ENCODE measurements at places on chromosomes 5 and 9.
A peak's percentile ranks its signal among the peaks of the same experiment; 100 is the strongest.

GRCh38 chr9:73742412-73742811 is 590.7 kb downstream of the ANXA1 start:
- no peak for DNase-seq

GRCh38 chr5:141557681-141558136 is 61.1 kb downstream of the DIAPH1 start:
- DNase-seq = peak; percentile 97

DNA sequence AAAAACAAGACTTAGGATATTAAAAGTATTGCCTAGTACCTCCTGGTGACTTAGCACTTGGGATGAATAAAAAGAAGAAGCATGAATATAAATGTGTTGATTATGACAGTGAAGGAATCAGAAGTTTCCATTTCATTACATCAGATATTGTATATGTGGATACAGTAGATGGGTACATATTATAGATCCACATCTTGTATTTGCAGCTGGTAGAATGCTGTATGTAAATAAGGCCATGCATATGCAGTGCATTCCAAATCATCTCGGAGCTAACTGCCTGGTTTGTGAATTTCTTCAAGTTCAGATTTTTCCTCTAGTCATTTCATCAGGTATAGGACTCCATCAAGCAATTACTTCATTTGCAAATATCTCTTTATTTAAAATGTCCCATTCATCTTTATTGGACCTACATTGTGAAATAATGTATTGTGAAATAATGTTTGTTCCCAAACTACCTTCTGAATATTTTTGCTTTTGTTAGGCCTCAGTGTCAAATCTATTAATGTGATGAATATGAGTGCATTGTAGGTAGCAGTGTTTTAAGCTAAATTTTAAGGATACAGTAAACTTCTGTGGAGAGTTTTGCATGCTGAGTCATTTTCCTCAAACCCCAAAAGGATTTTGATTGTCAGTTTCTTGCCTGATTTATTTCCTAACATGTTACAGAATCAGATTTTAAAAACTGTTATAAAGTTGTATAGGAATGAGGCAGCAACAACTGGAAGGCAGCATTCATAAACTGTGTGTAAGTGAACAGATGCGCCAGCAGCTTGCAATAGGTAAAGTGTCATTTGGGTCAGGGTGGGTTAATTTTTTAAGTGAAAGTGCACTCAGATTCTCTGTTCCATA is 370.8 kb upstream of the RIOK2 start:
- DNase-seq = no peak

GRCh38 chr5:152358861-152359568 is 46.1 kb downstream of the NMUR2 start:
- no peak for DNase-seq

DNA sequence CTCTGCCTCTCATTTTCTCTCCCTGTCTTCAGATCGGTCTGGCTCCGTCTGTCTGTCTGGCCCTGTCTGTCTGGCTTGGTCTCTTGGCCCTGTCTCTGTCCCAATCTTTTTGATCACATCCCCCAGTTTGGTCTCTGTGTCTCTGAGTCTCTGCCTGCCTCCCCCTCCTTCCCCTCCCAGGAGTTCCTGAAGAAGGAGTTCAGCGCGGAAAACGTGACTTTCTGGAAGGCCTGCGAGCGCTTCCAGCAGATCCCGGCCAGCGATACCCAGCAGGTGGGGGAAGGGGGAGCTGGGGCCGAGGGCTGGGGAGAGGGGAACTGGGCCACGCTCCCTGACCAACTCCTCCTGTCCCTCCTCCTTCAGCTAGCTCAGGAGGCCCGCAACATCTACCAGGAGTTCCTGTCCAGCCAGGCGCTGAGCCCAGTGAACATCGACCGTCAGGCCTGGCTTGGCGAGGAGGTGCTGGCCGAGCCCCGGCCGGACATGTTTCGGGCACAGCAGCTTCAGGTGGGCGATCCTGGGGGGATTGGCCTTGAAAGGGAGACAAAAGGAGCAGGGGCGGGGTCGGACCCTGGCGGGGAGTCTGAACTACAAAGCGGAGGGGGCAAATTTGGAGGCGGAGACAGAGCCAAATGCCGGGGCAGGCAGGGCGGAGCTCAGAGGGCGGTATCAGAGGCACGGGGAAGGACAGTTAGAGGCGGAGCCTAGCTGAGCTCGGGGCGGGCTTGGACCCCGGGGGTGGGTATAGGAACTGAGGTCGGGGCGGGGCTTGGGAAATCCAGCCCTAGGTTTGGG is 9.0 kb downstream of the RGS14 start:
- peak; percentile 94 for DNase-seq

DNA sequence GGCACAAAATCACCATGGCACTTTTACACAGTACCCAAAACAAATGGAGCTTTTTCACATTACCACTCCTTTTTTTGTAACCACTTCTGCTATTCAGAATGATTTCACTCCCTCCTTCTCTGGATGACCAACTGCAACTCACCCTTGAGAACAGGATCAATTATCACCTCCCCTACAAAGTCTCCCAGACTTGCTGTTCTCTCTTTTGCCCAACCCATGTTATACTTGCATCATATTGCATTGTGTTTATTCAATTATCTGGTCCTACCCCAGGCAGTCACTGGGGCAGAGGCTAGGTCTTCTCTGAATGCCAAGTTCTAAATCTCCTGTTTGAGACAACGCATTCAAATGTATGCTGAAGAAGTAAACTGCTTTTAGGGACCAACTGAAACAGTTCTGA is 96.0 kb downstream of the GPR21 start:
- DNase-seq = no peak

GRCh38 chr9:98378794-98379193 is 123.3 kb upstream of the TBC1D2 start:
- no peak for DNase-seq

GRCh38 chr5:59036274-59036961 is 453.5 kb downstream of the RAB3C start:
- peak; percentile 51 for DNase-seq

GRCh38 chr9:3385871-3386270 is 139.9 kb downstream of the RFX3 start:
- no peak for DNase-seq

GRCh38 chr5:93735378-93735777 is 6.0 kb downstream of the POU5F2 start:
- no peak for DNase-seq

GRCh38 chr5:22611327-22611726 is 241.8 kb downstream of the CDH12 start:
- DNase-seq = no peak

DNA sequence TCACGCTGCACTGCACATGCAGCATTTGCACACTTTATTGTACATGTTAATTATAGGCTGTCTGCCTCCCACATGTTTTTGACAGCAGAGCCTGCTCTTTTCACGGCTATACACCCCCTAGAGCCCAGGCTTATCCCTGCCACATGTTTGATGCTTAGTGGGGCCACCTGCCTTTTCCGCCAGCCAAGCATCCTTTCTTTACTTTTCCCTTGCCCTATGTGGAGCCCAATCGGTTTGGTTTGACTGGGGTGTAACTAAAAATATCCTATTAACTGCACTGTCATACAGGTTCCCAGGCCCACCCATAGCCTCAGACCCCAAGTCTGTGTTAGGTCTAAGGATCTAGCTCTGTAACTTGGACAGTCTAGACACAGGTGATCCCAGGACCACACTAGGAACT is 18.9 kb upstream of the S1PR3 start:
- no peak for DNase-seq

GRCh38 chr9:134371731-134372130 is 45.5 kb downstream of the RXRA start:
- DNase-seq = no peak

GRCh38 chr5:163727028-163727427 is 221.6 kb downstream of the MAT2B start:
- no peak for DNase-seq

DNA sequence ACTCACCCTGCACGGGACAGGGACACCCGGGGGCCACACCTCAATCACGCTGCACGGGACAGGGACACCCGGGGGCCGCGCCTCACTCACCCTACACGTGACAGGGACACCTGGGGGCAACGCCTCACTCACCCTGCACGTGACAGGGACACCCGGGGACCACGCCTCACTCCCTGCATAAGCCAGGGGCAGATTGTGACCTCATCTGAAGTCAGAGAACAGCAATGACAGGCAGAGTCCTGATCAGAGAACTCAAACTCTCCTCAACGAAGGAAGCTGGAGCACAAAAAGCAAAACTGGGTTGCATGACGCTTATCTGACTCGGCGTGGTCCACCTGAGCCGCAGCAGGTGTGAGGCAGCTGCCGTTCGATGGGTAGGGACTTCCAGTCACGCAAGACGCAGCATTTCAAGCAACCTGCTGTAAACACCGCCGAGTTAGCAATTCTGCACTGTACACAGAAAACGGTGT is 3.2 kb downstream of the TERT start:
- no peak for DNase-seq

DNA sequence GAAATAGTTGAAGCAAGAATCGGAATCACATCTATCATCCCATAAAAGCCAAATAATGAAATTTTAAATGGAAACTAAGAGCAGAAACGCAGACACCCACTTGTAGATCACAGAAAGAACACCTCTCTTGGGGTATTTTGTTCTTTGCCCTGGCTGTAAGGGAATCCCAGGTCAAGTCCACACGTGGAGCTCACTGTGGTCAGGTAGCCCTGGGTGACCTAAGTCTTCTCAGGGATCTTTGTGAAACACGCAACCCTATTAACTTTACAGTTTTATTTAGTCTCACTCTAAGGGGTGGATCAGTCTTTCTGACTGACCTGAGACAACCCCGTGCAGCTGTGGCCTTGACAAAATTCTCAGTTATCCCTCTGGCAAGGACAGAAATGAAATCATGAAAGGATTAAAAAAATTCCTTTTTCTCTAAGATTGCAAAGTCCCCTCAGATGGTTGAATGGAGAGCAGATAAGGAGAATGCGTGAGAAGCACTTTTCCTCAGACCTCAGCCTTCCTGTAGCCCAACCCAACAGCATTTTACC is 111.6 kb downstream of the NREP start:
- no peak for DNase-seq

DNA sequence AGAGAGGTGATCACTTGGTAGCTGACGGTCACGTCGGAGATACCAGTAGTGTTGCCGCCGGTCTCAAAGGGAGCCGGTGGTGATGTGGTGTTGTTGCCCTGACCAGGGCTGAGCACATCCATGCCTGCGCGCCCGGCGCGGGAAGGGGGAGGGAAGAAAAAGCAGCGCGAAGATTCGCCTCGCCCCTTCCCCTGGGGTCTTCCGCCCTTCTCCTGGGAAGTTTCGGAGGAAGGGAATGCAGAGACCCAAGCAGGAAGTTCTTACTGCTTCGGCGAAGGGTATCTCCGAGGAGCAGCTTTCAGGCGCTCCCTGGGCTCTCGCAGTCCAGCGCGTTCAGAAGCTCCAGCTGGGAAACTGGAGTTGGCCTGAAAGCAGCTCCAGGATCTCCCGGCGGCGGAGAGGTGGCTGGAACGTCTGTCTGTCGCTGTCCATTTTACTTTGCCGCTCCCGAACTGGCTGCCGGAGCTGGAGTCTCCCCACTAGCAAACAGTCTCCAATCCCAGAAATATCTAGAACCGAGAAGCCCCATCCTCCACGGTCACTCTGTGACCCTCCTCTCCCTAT is 565 bp downstream of the HTR1A start:
- peak; percentile 1 for DNase-seq

DNA sequence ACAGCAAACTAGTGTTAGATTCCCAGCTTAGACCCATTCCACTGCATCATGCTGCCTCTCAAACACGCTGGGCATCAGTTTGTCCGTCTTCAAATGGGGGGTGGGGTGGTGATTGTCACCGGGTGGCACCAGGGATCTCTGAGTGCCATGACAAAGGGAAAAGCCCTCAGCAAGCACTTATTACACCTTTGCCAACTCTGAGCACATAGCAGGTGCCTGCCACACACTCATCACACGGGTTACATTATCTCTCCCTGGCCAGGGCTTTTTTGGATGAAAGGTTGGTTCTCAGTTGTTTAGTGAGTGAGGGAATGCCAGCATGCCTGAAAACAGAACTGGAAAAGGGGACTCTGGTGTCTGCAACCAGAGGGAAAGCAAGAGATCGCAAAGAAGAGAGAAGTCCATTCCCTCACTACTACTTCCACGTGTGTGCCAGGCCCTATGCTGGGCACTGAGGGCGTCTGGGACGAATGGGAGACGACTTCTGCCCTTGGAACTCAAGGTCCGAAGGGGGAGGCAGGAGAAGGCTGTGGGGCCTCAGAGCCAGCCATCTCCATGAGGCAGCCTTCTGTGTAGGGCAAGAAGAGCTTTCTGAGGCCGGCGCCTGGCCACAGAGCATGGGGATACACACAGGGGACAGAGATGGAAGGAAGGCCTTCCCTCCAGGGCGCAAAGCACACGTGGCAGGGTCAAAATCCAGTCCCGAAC is 48.9 kb downstream of the PAX5 start:
- DNase-seq = no peak

GRCh38 chr5:175655411-175655810 is 2.5 kb upstream of the HRH2 start:
- no peak for DNase-seq

GRCh38 chr9:115456515-115456914 is 338.6 kb upstream of the TNC start:
- no peak for DNase-seq

GRCh38 chr9:36728651-36729520 is 156.2 kb downstream of the MELK start:
- DNase-seq = peak; percentile 61

DNA sequence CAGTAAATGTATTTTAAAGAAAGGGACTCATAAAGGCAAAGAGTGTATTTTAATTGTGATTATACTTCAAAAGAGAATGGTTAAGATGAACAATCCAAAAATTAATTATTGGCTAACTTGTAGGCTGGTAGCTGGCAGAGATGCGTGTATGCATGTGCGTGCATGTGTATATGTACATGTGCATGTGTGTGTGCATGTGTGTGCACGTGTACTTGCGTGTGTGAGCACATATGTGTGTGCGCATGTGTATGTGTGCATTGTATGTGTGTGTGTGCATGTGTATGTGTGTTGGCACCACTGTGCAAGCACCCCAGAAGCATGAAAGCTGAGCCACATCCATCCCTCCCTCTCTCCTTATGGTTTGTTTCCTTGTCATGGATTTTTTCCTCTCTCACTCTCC is 83.0 kb upstream of the SLC1A3 start:
- no peak for DNase-seq

GRCh38 chr5:9715891-9716335 is 85.8 kb upstream of the TAS2R1 start:
- DNase-seq = no peak

DNA sequence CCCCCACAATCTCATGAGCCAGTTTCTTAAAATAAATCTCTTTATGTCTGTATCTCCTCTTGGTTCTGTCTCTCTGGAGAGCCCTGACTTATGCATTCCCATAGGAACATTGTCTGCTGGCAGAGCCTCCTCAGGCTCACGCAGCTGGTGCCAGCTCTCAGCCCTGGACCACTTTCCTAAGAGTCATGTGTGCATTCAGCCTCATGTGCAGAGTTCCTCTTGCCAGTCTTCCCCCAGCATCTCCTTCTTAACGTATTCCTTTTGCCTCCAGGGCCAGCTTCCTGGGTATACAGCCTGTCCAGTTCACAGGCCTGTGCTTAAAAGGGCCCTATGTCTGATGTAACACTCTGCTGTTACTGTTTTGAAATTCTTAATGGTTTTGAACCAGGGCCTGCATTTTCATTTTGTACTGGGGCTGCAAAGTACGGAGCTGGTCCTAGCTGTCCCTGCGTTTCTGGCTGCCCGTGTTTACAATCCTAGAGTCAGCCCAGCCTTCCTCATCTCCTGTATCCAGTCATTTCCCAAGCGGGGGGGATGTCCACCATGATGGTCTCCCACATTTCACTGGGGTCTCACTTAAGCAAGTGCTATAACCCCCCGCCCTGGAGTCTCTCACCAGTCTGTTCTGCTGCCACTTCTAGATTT is 18.1 kb downstream of the ANKRD33B start:
- no peak for DNase-seq

- no peak for DNase-seq
Measured at GRCh38 chr5:139760066-139761056, 35.2 kb upstream of the PSD2 start.

GRCh38 chr5:55923177-55923771 is 71.5 kb downstream of the IL6ST start:
- peak; percentile 20 for DNase-seq

All from tongue (tissue), 3 donors.